ENCODE measurements at places on chromosomes 11 and 22.

DNA sequence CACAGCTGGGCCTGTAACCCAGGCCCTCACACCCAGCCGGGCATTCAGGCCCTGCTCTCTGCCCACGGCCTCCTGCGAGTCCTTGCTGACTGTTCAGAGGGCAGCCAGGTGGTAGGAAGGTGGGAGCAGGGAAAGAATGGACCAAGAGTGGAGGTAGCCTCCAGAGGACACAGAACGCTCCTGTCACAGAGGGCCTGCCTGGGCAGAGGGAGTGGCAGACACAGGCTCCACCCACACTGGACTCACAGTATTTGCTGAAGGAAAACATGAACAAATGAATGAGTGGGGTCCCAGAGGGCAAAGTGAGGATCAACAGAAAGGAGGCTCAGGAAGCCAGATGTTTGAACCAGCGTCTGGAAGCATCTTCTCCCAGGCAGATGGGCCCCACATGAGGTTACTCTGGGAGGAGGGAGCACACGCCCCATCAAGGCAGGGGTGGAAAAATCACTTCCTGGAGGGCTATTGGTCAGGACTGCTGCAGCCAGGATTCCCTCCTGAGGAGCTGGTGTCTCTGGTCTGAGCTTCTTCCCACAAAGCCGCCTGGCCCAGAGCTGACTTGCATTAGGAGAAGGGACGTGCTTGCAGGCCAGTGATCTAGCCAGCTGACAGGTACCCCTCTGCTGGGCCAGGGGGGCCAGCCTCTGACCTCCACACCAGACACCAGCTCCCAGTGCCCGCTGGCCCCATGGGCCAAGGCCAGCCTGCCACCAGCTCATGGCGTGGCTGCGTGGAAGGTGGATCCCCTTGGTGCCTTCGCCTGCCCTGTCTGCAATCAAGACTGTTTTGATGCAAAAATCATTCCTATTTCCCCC lies 84.0 kb downstream of the THAP12 start:
- DNase-seq = no peak

- DNase-seq = no peak
Measured at GRCh38 chr11:61996933-61997332, 29.5 kb upstream of the FTH1 start.

- no peak for DNase-seq
Measured at GRCh38 chr11:7587712-7588111, 73.9 kb downstream of the PPFIBP2 start.

GRCh38 chr22:40685406-40685805 lies 6.1 kb downstream of the MCHR1 start:
- no peak for DNase-seq

GRCh38 chr11:102478673-102479299 lies 26.2 kb upstream of the TMEM123 start:
- no peak for DNase-seq

- peak; percentile 61 for DNase-seq
Measured at GRCh38 chr11:133945087-133945974, 11.4 kb downstream of the IGSF9B start.

DNA sequence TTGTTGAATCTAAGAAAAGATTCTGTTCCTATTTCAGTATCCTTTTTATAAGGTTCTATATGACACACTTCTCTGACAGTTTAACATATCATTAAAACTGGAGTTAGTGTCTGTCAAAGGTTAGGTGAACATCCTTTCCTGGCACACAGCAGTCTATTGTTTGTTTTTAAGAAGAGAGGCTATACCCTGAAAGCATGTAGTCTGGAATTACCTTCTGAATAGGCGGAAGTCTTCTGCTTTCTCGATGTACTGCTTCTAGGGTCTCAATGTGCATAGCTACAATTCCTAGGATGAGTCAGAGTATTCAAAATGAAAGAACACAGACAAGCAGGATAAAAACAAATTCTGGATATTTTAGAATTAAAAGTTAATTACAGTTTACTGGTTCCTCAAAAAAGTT lies 188.6 kb downstream of the SWAP70 start:
- DNase-seq = no peak

GRCh38 chr11:57460022-57460757 lies at the start of gene RTN4RL2:
TSS of gene RTN4RL2 (plus strand) at chr11:57460528. CDS start at chr11:57460866, 338 bp downstream.
- no peak for DNase-seq

Data from stimulated activated CD4-positive, alpha-beta T cell treated with anti-CD3 and anti-CD28 coated beads, Interleukin-1b, Interleukin-23, amount 100 ng/mL, for 1 hour (primary cell).